Stimulated activated CD4-positive, alpha-beta T cell treated with anti-CD3 and anti-CD28 coated beads, Interleukin-1b, Interleukin-23, amount 100 ng/mL, for 48 hours (primary cell): ENCODE measurements at places on chromosomes 5 and 9.
A peak's percentile ranks its signal among the peaks of the same experiment; 100 is the strongest.

- no peak for DNase-seq
These were observed 17.9 kb downstream of the TNFSF15 start for GRCh38 chr9:114787781-114788498.

DNA sequence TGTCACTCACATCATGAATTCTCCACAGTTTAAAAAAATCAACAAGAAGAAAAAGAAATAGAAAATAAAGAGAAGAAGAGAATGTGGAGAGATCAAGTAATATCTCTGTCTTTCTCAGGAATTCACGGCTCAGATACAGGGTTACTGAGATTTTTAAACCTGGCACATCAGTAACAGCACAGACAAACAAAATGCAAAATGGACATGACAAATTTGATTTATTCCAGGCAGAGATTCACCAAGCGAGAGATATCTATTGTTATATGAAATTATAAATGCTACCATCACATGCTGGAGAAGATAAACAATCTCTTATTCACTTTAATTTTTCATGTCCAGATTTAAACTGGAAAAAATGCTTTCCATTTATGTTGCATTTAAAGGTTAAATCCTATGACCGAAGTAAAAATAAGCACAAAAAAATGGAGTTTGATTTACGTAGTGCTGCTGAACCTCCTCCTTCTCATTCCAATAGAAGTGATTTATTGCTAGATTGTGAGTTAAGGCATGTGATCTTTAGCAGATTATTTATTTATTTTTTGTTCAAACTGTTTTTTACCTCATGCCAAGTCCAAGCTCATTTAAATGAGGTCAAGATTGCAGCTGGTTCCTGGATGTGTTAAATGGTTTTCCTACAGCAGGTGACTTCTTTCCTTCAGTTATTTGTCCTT is 926.4 kb downstream of the MAT2B start:
- DNase-seq = no peak

GRCh38 chr5:59301727-59302126 is 591.8 kb downstream of the PDE4D start:
- DNase-seq = no peak

- no peak for DNase-seq
These were observed 6.2 kb downstream of the NEK6 start for GRCh38 chr9:124263800-124264426.

DNA sequence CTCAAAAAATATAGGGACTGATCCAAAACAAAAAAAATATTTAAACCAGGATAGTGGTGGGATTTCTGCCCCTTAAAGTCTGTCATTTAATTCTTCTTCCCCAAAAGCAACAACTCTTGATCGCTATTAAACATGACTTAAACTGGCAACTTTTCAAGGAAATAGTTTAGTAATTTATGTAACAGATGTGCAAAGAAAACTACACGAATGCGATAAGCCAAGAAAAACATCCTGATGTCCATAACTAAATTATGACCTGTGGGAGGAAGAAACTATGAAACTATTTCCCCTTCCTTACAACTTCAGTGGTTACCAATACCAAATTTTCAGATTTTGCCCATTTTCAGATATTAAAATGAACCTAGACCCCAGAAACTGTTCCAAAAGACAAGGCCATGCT is 31.5 kb downstream of the CLINT1 start:
- DNase-seq = no peak

GRCh38 chr9:90189306-90189705 is 453.3 kb downstream of the DIRAS2 start:
- DNase-seq = no peak

- DNase-seq = no peak
These were observed 136.1 kb downstream of the GAPVD1 start for GRCh38 chr9:125397736-125398135.

DNA sequence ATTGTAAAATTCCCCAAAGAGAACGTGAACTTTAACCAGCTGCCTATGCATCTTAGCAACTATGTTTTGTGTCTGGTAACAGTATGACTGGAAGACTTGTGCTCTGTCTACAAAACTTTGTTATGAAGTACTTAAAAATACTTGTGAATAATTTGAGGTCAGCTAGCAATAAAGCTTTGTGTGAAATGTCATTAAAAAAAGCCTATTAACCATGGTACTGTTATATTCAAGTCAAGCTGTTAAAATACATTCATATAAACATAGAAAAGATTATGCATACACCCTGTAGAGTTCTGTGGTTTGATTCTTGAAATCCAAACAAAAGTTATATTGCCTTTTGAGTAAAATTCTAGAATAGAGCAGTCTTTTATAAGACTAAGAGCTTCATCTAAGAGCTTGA is 60.1 kb downstream of the VCAN start:
- no peak for DNase-seq

DNA sequence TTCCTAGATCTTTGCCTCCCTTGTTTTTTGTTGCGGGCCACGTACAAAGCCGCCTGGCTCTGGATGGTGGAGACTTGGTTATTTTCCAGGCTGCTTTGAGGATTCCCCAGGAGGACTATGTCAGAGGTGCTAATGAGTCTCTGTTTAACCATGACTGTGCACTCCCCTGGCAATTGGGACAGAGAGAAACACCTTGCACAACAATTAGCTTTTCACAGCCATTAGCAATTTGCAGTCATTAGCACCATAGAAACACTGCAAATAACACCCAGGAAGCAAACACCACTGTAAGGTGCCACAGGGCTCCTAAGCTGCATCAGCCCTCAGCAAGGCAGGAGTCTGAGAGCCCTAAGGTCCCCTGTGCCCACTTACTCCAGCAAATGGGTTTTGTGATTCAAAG is 201.0 kb upstream of the VLDLR start:
- DNase-seq = no peak

DNA sequence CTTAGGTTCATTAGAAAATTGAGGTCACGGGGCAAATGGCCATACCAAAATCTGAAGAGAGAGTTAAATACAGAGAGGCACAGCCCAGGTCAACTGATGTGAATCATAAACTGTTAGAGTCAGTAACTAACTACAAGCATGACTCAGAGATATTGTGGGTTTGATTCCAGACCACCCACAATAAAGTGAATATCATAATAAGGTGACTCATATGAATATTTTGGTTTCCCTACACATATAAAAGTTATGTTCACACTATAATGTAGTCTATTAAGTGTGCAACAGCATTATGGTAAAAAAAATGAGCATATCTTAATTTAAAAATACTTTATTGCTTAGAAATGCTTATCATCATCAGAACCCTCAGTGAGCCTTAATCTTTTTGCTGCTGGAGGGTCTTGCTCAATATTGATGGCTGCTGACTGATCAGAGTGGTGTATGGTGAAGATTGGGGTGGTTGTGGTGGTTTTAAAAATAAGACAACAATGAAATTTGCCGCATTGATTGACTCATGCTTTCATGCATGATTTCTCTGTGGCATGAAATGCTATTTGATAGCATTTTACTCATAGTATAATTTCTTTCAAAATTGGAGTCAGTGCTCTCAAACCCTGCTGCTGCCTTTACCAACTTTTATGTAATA is 53.1 kb upstream of the EDIL3 start:
- DNase-seq = no peak

DNA sequence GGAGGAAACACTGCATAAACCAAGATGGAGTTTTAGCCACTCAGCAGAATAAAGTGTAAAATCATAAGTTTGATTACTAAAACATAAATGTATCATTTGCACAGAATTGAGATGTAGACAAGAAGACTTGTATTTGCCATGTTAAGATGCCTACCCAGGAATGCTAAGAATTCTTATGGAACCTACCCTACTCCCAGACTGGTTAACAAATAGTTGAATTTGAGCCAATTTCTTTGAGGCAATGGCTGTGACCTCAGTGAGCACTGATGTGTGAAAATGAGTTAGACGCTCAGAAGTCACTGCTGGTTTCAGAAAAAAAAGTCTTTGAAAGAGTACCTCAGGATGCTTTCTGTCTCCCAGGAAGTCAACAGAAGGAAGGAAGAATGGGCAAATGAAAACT is 95.6 kb downstream of the ESM1 start:
- DNase-seq = no peak

GRCh38 chr9:121825031-121825691 is 173.7 kb downstream of the DAB2IP start:
- DNase-seq = no peak

DNA sequence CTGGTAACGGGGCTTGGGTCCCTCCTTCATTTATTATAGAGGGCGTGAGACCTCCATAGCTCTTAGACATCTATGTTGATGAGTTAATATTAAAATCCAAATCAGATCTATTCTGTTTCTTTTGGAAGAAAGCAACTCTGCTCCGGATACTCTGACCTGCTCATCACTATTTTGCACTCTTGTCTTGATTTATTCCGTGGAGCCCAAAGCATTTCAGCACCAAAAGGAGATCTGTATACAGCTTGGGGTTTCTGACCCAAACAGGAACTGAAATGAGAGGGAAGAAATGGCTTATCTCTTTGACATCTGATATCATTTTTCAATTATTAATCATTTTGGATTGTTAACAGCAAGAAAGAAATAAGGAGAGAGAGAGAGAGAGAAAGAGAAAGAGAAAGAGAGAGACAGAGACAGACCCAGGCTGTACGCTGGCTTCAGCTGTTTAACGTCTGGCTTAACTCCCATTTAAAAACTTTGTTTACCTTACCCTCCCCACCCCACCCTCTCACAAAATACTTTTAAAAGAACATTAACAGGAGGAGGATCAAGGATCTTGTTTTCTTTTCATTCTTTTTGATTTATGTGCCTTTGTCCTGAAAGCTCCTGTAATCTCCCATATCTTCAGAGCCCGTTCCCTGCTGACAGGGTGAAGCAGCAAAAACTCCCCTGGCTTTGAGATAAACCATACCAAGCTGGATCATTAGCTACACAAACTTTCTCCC is 231.4 kb upstream of the TUT7 start:
- DNase-seq = no peak

GRCh38 chr5:67878933-67879332 is 336.6 kb upstream of the PIK3R1 start:
- DNase-seq = no peak

DNA sequence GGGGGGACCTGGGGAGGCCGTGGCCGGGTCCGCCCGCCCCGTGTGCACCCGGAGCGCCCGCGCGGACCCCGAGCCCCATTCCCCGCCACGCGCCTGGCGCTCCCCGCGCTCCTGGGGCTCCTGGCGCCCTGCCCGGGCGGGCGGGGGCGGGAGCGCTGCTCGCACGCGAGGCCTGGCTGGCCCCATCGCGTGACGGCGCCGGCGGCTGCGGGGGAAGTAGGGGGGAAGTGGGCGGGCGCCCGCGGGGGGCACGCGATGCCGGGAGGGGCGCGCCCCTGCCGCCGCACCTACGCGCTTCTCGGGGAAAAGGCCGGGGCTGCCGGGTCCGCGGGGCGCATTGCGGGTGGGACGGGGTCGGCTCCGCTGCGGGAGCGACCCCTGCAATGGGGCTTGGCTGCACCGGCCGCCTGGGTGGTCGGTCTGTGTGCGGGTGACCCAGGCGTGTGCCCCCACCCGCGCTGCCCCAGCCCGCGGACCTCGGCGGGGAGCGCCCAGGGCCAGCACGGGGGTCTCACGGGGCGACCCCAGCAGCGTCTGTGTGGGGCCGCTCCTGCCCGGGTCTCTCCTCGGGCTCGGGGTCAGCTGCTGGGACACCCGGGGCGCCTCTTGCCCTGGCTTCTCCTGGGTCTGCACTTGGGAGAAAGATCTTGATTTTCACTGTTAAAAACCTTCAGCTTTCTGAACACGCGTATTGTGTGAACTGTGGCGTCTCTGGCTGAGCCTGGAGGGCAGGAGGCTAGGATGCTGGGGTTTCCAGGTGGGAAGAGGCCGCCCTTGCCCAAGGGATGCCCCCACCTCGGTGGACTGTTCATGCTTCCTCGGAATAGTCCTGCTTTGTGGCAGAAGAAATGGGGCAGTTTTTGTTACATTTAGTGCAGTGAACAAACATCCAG is 52.4 kb downstream of the AHRR start:
- DNase-seq = peak; percentile 77

DNA sequence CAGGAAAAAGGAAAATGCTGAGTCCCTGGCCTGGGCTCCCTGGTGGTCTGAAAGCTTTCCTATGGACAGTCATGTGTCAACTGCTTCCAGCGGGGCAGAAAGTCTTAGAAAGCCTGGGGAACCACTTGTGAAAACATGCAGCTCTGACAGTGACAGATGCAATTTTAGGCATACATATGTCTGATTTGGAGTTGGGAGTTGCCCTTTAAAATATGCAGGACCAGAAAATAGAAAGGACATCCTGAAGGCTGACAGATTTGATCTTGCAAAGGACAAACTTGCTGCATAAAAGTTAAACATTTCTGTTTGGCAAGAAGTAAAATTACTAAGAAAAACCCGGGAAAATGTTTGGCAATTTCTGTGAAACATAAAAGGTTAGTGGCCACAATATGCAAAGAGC is 23.8 kb downstream of the GADD45G start:
- DNase-seq = no peak

GRCh38 chr5:140546851-140547507 is 483 bp upstream of the EIF4EBP3 start:
- DNase-seq = no peak

DNA sequence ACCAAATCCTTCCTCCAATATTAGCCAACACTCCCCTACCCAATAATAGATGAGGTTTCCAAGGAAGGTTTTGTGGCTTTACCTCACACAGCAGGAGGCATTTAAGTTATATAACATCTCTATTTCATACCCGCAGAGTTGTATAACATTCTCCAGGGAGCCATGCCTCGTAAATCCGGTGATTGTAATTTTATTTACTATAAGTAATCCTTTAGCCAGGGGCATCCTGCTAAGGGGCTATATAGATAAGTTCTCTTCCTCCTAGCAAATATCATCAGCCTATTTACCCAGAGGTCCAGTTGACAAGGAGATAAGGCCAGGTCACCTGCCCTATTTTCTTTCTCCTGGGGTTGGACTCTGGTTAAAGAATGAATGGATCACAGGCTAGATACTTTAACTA is 2051.0 kb downstream of the EFNA5 start:
- no peak for DNase-seq

DNA sequence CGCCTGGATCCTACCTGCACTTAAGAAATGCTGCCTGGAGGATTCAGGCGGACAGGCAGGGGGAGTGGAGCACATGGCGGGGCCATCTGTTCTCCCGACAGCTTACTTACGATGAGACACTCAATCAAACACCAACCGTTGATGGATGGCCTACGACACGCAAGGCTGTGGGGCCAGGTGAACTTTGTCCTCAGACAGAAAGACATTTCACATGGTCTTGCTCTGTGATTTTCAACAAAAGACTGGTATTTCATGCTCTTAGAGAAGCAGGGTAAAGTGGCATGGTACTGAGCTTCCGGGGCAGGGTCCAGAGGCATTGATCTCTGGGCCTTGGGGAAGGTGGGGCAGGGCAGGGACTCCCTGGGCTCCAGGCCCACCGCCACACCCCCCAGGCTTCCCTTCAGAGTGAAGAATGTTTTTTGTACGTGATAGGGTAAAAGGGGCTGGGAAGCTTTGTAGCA is 9.1 kb upstream of the OLFM1 start:
- no peak for DNase-seq

GRCh38 chr9:113499876-113500497 is 36.5 kb downstream of the RGS3 start:
- DNase-seq = no peak

- peak; percentile 87 for DNase-seq
These were observed 4.9 kb upstream of the HRH2 start for GRCh38 chr5:175652741-175653663.

- no peak for DNase-seq
These were observed 340.7 kb downstream of the ARRDC3 start for GRCh38 chr5:91042247-91042935.

GRCh38 chr5:142233083-142234032 is 91.5 kb downstream of the SPRY4 start:
- no peak for DNase-seq

GRCh38 chr9:137683262-137683864 is 64.6 kb downstream of the EHMT1 start:
- DNase-seq = no peak
